HFFc6 (cell line): ENCODE measurements at places on chromosomes 16 and 17. TPM values are rescaled to one million over a fixed set of nuclear protein-coding genes. Genes with fewer than 3 reads are reported as not detected.
A peak's percentile ranks its signal among the peaks of the same experiment; 100 is the strongest.

Gene GNG13
- not detected in 3 replicates for total RNA-seq

Gene CDH3
- total RNA-seq = 0.68 TPM in 1 of 3 replicates, not detected in the others

Gene GRAPL
- total RNA-seq = not detected in 3 replicates

Gene TMEM204
- 16.3 to 28.8 TPM (median 26.1 TPM) in 3 replicates for total RNA-seq

DNA sequence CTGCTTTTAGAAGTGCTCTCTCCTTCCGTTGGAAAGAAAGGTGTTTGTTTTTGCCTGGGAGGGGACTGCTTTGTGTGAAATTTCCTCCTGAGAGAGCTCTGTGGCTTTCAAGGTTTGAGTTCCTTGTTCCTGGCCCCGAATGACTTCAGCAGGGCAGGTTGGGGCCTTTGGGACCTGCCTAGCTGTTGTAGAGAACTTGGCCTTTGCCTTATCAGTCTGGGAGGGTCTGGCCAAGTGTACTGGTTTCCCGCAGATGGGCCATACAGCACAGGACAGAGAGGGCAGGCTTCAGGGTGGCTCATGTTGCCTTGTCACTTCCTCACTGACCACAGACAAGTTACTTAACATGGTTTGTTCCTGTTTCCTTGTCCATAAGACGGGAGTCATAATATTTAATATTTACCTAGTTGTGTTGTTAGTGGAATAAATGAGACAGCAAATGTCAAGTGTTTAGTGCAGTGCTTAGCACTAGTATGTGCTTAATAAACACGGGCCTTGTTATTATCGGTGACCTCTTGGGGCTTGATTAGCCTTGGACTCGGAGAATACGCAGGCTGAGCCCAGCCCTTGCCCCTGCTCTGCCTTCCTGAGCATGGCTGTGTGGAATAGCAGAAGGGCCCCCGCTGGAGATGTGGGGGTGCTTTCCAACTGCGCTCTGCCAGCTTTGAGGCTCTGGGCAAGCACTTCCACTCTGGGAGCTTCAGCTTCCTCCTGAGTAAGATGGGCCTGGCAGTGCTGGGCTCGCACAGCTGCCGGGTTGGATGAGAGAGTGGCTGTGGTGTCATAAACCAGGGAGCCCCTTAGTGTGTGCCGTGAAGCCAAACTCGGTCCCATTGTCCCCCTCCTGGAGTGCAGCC lies 6.6 kb downstream of the PRSS8 start:
- peaks cover 4% of the 10 kb centered on the region for H3K4me1 ChIP-seq
- H3K36me3 ChIP-seq = no peaks in the 10 kb centered on the region
- H3K4me3 ChIP-seq = no peak overlapping the region
- no peak for DNase-seq
- peak overlapping the region; percentile 12; the same call in 1 of the 2 replicates for H3K27ac ChIP-seq

DNA sequence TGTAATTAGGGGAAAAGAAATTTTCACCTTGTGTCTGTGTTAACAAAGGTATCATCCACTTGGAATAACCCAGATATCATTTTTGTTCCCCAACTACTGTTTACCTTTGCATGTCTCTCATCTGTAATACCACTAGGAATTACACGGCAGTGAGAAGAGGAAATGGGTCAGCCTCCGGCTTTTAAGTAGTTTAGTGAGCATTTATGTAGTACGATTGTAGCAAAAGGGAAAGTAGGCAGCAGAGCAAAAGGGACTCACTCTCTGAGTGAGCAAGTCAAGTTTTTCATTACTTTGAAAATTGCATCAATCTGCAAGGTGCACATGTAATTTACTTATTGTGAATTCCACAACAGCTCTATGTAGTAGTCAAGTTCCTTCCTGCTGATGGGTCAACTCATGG lies 11.2 kb downstream of the PHF12 start:
- peaks cover 68% of the 10 kb centered on the region for H3K4me1 ChIP-seq
- DNase-seq = no peak
- peaks cover 15% of the 10 kb centered on the region for H3K36me3 ChIP-seq
- no peaks in the 10 kb centered on the region; the same call in 1 of the 2 replicates for H3K27me3 ChIP-seq

DNA sequence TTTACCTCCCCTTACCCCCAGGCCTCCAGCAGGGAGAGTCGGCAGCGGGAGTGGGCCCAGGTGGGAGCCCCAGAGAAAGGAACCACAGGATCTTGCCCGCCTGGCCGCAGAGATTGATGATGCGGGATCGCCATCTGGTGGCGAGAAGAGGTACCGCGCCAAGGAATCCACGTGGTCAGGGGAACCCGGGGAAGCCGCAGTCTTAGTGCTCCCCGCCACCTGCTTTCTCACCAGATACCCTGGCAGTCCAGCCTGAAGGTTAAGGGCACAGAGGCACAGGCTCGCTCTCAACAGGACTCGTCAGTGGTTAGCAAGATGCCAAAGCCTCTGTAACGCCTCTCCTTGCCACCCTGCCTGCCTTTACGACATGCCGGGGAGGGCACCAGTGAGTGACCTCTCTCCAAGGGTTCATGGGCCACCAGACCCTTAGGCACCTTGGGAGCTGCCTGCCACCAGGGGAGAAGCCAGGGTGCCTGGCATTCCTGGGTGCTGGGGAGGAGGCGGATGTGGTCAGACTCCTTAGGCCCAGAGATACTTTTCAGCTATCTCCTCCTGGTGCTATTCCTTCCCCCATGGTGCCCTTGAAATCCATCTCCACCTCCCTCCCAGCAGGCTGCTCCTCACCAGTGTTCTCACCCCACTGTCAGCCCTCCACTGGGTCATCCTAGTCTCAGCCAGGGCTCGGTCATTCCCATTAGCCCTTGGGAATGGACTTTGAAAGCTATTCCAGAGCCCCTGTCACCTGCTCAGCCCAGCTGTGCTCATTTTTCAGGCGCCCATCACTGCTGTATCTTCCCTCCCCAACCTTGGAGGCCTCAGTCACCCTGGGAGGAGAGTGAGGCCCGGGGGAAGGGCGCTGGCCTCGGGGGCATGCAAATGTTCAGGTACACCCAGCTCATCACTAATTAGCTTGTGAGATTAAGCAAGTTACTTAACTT lies 5.5 kb upstream of the RHBDF2 start:
- H3K36me3 ChIP-seq = no peaks in the 10 kb centered on the region
- peak; percentile 49 for DNase-seq
- no peak overlapping the region for H3K4me3 ChIP-seq
- no peak overlapping the region for H3K27ac ChIP-seq
- H3K4me1 ChIP-seq = peaks cover 17% of the 10 kb centered on the region
- peaks cover 10% of the 10 kb centered on the region for H3K27me3 ChIP-seq

GRCh38 chr17:4858068-4858881 lies 25.1 kb downstream of the MINK1 start:
- H3K27me3 ChIP-seq = no peaks in the 10 kb centered on the region; the same call in 1 of the 2 replicates
- no peak overlapping the region for H3K4me3 ChIP-seq
- peaks cover 22% of the 10 kb centered on the region for H3K36me3 ChIP-seq
- peak overlapping the region; percentile 64 for H3K27ac ChIP-seq
- peaks cover 31% of the 10 kb centered on the region for H3K4me1 ChIP-seq
- DNase-seq = no peak

GRCh38 chr16:3283543-3284447 lies 504 bp downstream of the ZNF263 start:
- peaks cover 29% of the 10 kb centered on the region for H3K4me1 ChIP-seq
- H3K4me3 ChIP-seq = peak overlapping the region; percentile 94
- H3K27me3 ChIP-seq = no peaks in the 10 kb centered on the region; the same call in 1 of the 2 replicates

DNA sequence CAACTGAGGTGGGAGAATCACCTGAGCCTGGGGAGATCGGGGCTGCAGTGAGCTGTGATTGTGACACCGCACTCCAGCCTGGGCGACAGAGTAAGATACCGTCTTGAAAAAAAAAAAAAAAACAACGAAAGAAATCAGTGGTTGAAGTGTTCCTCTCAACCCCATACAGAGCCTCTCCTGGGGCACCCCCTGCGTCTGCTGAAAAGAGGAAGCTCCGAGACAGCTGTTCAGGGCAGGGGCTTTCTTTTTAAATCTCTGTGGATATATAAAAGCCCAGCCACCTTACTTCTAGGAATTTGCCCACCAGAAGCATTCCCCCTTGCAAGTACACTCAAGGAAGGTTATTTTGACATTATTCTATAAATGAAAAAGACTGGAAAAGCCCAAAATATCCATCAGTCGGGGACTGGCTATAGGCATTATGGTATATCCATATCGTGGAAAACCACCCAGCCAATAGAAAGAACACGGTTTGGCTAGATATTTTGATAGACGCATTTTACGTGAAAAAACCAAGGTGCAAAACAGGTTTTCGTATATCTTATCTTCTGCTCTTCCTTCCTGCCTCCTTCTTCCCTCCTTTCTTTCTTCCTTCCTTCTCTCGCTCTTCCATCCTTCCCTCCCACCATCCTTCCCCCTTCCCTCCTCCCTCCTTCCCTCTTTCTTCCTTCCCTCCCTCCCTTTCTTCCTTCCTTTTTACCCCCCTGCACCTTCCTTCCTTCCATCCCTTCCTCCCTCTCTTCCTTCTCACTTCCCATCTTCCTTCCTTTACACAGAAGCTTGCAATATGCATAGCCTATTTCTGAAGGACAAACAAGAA lies 9.2 kb upstream of the CCL22 start:
- H3K4me3 ChIP-seq = no peak overlapping the region
- no peak overlapping the region for H3K27ac ChIP-seq
- peaks cover 49% of the 10 kb centered on the region for H3K27me3 ChIP-seq

- no peaks in the 10 kb centered on the region for H3K4me1 ChIP-seq
- DNase-seq = no peak
- H3K27me3 ChIP-seq = no peaks in the 10 kb centered on the region
- no peak overlapping the region for H3K27ac ChIP-seq
- H3K36me3 ChIP-seq = peaks cover 9% of the 10 kb centered on the region
Observed at GRCh38 chr17:67082107-67082506, 37.8 kb downstream of the CACNG1 start.

GRCh38 chr17:42233994-42234393 lies 39.7 kb upstream of the GHDC start:
- no peaks in the 10 kb centered on the region for H3K36me3 ChIP-seq
- H3K27ac ChIP-seq = no peak overlapping the region
- no peak for DNase-seq
- peaks cover 15% of the 10 kb centered on the region for H3K4me1 ChIP-seq
- no peak overlapping the region for H3K4me3 ChIP-seq
- H3K27me3 ChIP-seq = no peaks in the 10 kb centered on the region; the same call in 1 of the 2 replicates

DNA sequence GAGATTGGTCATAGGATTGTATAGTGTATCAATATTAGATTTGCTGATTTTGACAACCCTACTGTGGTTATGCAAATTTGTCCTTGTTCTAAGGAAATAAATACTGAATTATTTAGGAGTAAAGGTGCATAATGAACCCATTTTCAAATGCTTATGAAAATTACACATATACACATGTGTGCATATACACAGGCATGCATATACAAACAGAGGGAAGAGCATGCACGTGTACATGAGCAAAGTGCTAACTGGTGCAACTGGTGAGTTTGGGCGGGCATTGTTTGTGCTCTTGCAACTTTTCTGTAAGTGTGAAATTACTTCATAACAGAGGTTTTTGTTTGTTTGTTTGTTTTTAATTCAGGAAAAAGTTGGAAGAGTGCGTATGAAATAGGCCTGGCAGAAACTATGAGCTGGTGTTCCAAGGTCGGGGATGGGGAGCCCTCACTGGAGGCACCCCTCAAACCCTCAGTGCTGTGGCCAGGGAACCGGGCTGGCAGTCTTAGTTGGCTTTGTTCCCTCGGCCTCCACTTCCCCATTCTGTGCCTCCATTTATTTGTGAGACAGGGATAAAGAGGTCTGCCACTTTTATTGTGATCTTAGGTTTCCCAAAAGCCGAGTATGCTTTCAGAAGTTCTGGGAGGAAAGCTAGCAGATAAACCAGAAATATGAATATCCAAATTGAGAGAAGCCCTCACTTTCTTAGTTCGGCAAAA lies 5.8 kb downstream of the DEXI start:
- peaks cover 1% of the 10 kb centered on the region; the same call in 1 of the 2 replicates for H3K27me3 ChIP-seq
- peaks cover 29% of the 10 kb centered on the region for H3K36me3 ChIP-seq
- no peak overlapping the region for H3K4me3 ChIP-seq
- no peak overlapping the region for H3K27ac ChIP-seq
- DNase-seq = no peak

- H3K4me1 ChIP-seq = peaks cover 10% of the 10 kb centered on the region
- H3K4me3 ChIP-seq = no peak overlapping the region
- DNase-seq = no peak
- no peaks in the 10 kb centered on the region for H3K36me3 ChIP-seq
Observed at GRCh38 chr16:8581831-8582580, 8.3 kb downstream of the TMEM114 start.

DNA sequence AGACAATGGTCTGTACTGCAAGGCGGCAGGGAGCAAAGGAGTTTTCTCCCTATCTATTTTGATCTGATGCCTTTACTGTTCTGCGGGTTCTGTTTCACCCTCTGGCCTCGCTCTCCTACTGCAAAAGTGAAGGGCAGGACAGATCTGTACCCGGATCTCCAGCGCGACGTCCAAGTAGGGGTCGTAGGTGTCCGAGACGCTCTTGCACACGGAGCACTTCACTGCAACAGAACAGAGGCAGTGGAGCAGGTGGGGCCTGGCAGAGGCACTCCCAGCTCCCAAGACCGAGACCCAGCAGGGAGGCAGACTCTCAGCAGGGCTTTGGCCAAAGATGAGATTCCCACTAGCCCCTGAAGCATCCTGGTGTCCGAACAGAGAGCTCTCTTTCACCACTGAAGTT lies 19.8 kb downstream of the USP36 start:
- no peak overlapping the region for H3K4me3 ChIP-seq
- no peak for DNase-seq
- H3K36me3 ChIP-seq = peaks cover 61% of the 10 kb centered on the region
- no peak overlapping the region; the same call in 1 of the 2 replicates for H3K27ac ChIP-seq
- peaks cover 4% of the 10 kb centered on the region for H3K27me3 ChIP-seq

GRCh38 chr16:14111713-14112538 lies 40.8 kb downstream of the MRTFB start:
- no peaks in the 10 kb centered on the region for H3K27me3 ChIP-seq
- no peak overlapping the region for H3K4me3 ChIP-seq
- H3K36me3 ChIP-seq = no peaks in the 10 kb centered on the region
- H3K4me1 ChIP-seq = peaks cover 32% of the 10 kb centered on the region
- DNase-seq = no peak

DNA sequence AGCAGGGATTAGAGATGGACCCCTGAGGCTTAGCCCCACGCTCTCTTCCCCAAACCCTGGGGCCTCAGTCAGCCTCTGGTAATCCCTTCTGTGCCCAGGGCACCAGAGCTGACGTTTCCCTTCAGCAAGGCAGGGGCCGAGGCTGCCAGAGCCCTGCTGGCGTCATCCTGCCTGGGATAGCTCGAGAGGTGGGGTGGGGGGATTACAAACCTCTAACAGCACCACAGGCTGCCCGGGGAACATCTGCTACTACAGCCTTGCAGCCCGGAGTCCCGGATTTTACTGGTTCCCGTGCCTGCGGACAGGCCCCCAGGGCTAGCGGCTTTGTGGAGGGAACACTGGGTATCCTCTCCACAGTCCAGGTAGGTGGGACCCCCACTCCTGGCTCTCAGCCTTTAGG lies at the start of gene AANAT:
TSS of gene AANAT (plus strand) at position 238 of the 400 bp plus-strand sequence. CDS start 1,144 bp downstream, outside the sequence.
- H3K27me3 ChIP-seq = peaks cover 6% of the 10 kb centered on the region
- no peak within 1 kb of the TSS for H3K4me3 ChIP-seq
- H3K36me3 ChIP-seq = no peaks in the 10 kb centered on the region; the same call in 1 of the 2 replicates
- DNase-seq = no peak
- H3K27ac ChIP-seq = no peak within 1 kb of the TSS
- peaks cover 6% of the 10 kb centered on the region; the same call in 1 of the 2 replicates for H3K4me1 ChIP-seq
